Activated T-cell treated with anti-CD3 and anti-CD28 coated beads for 24 hours (primary cell): ENCODE measurements at places on chromosomes 7 and 10.

DNA sequence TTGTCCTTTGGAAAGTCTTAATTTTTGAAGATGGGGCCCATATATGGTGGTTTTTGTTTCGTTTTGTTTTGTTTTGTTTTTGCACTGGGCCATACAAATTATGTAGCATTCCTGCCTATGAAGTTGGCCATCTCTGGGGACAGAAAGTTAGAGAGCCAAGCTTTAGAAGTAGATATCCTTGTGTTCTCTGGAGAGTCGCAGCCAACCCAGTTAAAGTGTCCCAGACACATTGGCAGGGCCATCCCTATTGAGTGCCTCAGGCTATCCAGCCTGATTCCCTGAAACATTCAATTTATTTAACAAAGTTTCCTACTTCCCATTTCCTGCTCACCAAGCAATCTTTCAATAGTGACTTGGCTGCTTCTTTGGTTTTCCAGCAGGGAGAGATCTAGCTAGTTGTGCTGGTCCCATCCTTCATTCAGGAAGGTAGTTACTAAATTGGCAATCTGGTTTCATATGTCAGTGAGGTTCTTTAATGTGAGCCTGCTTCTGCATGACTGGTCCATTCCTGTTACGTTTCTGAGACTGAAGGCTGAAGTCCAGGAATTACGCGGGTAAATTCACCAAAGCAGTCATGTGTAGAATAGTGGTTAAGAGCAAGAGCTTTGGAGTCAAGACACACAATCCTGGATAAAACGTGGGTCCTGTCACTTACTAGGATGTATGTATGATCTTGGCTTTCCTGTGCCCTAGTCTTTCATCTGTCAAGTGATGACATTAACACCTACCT is 49.3 kb upstream of the HBP1 start:
- DNase-seq = no peak

- no peak for DNase-seq
Measured at GRCh38 chr7:77284616-77285015, 85.0 kb upstream of the FGL2 start.

- DNase-seq = no peak
Measured at GRCh38 chr10:100359529-100360150, 12.6 kb downstream of the SCD start.

GRCh38 chr10:60731134-60731885 is 47.0 kb upstream of the CDK1 start:
- no peak for DNase-seq

GRCh38 chr10:102280397-102281101 is 35.2 kb downstream of the GBF1 start:
- DNase-seq = no peak

- DNase-seq = peak; percentile 39
Measured at GRCh38 chr10:26890956-26891355, 30.2 kb upstream of the ABI1 start.

DNA sequence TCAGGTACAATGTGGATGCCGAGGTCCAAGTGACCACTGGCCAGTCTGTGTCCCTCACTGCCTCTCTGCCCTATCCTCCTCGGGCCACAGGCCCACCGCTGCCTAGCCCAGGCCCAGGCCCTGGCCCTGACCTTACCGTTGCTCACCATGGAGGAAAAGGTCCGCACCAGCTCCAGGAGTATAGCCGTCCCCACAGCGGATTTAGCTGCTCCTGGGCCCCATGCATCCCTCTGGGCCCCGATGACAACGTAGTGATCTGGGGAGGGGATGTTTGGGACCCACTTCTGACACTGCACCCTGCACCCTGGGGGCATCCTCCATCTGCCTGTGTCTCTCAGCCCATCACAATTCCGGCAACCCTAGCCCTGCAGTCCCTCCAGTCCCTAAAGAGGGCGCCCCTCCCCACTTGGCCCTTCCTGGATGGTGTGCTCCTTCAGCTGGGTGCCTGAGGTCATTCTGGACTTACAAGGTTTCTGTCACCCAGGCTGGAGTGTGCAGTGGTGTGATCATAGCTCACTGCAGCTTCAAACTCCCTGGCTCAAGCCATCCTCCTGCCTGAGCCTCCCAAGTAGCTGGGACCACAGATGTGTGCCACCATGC is 12.1 kb downstream of the TFR2 start:
- DNase-seq = no peak

GRCh38 chr10:114131094-114131493 is 42.9 kb downstream of the CCDC186 start:
- no peak for DNase-seq

DNA sequence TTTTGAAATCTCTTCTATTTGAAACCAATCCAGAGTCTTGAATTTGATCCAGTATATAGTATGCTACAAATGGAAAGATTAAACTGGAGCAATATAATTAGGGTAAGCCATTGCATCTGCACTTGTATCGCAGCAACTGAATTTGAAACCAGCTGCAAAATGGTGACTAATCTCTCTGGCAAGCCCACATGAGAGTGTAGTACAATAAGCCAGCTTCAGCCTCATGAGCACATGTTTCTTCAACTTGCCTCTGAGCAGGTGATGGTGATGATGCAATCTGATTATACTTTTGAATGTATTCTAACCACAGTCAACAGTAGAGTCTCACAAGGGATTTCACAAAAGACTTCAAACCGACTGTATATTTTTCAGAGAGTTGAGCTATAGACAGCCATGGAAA is 829 bp upstream of the RPA3 start:
- DNase-seq = peak; percentile 43

- no peak for DNase-seq
Measured at GRCh38 chr7:69076566-69076965, 521.7 kb upstream of the AUTS2 start.

DNA sequence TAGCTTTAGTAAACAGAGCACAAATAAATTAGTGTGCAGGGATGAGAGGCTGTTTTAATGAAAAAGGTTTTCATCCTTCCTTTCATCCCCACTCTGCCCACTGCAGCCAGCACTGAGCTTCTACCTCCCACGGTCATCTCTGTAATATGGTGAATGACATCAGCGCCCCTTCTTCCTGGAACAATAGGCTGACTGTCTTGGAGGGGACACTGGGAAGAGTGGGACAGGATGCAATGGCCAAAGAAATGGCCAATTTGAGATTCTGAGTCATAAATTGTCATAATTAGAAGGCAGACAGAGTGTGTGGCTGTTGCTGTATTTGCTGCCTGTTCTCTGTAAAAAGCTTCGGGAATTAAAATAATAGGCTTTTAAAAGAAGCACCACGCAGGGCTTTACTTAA is 126.7 kb upstream of the CALN1 start:
- no peak for DNase-seq

GRCh38 chr10:100985336-100985735 is 2.0 kb downstream of the MRPL43 start:
- DNase-seq = no peak

- no peak for DNase-seq
Measured at GRCh38 chr10:128031216-128031615, 95.0 kb downstream of the MKI67 start.

GRCh38 chr7:77353407-77353721 is 62.8 kb downstream of the GSAP start:
- DNase-seq = no peak

DNA sequence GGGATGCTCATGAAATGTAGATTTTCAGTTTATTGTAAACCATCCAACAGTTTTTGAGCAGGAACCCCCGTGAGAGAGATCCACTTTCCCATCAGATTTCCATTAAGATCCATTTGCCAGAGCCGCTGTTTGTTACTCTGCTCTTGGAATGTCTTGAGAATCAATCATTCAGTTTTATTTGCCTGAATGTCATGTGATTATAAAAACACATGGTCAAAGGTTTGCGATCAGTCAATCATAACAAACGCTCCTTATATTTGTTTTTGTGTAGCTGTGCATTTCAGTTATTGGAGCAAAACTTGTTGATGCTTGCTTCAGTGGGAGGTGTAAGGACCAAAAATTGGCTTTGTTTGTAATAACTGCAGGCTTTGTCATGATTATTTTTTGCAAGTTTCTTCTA is 155.8 kb upstream of the RHOBTB1 start:
- DNase-seq = no peak

- no peak for DNase-seq
Measured at GRCh38 chr7:139893999-139894398, 64.9 kb downstream of the TBXAS1 start.

GRCh38 chr10:32333849-32334248 is 13.1 kb downstream of the EPC1 start:
- DNase-seq = no peak

DNA sequence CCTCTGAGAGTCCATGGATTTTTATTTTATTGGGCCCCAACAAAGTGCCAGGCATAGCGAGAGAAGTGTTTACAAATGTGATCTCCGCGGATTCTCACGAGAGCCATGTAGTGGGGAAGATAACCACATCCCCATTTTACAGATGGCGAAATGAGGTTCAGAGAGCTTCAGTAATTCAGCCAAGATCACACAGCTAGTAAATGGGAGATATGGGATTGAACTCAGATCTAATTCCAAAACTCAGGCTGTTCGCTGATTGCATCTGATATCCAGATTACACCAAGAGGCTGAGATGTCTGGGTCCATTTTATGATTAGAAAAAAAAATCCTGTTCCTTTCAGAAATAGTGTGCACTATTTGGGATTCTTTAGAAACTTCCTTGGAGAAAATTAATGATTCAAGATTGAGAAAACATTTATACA is 1.3 kb downstream of the FAS start:
- no peak for DNase-seq

DNA sequence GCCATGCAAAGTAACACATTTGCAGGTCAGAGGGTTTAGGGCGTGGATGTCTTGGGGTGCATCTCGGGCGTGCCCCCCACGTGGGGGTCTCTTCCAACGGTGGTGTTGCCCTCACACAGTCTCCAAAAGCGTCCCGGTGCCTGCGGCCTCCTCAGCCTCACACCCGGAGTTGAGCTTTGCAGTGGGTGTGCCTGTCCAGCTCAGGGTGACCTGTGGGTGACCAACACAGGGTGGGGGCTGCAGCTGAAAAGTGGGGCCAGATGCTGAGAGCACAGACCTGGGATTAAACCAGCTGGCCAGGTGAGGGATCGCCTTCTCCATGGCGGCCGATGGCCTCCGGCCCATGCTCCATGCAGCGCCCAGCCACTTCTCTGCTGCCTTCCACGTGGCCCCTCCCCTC is 63.1 kb downstream of the PWWP2B start:
- no peak for DNase-seq

- no peak for DNase-seq
Measured at GRCh38 chr10:691216-691615, 1.7 kb upstream of the DIP2C start.

DNA sequence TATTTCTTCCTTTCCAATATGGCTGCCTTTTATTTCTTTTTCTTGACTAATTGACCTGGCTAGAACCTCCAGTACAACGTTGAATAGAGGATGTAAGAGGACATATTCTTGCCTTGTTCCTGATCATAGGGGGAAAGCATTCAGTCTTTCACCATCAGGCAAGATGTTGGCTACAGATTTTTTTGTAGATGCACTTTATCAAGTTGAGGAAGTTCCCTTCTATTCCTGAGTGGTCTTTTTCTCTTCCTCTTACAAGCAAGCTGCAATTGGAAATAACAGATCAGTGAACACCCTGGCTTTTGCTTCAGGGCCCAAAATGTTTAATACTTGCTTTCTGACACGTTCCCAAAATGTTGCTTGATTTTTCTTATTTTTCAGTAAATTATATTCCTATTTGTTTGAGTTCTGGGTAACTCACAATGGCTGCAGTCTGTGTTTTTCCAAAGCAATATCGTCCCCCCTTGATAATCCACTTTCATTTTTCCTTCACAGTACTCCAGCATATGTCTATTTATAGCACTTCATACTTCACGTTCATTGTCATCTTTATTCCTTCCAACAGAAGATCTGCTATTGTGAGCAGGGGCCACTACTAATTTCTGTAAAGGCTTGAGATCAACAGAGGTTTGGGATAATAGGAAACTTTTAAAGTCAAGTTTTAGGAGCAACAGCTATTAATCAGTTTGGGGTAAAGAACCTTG is 11.7 kb downstream of the CPEB3 start:
- DNase-seq = no peak

- DNase-seq = no peak
Measured at GRCh38 chr10:17747883-17748550, 4.0 kb upstream of the TMEM236 start.

DNA sequence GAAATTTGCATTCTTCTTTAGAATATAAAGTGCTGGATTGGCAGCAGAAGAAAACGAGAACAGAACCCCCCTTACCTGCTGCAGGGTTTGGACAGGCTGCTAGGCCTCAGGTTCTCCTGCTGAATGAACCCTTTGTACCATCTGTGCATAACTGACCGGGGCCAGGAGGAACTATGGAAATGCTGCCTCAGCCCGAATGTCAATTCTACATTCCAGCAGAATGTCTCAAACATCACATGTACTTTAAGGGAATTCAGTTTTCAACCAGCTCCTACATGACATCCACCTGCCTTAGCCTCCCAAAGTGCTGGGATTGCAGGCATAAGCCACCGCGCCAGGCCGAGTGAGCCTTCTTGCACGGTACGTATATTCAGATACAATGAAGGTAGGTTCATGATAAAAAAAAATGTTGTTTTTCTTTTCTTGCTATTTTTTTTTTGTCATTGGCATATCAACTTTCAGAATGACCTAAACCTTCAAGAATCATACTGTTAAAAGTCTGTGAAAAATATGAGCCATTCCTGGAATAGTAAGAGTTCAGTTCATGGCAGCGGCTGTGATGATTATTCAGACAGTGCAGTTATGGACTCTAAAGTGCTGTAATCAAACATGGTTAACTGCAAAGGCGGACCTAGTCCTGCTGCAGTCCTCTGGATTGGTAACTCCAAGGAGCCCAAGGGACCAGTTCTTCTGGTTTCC is 84.4 kb upstream of the TNS3 start:
- DNase-seq = no peak

DNA sequence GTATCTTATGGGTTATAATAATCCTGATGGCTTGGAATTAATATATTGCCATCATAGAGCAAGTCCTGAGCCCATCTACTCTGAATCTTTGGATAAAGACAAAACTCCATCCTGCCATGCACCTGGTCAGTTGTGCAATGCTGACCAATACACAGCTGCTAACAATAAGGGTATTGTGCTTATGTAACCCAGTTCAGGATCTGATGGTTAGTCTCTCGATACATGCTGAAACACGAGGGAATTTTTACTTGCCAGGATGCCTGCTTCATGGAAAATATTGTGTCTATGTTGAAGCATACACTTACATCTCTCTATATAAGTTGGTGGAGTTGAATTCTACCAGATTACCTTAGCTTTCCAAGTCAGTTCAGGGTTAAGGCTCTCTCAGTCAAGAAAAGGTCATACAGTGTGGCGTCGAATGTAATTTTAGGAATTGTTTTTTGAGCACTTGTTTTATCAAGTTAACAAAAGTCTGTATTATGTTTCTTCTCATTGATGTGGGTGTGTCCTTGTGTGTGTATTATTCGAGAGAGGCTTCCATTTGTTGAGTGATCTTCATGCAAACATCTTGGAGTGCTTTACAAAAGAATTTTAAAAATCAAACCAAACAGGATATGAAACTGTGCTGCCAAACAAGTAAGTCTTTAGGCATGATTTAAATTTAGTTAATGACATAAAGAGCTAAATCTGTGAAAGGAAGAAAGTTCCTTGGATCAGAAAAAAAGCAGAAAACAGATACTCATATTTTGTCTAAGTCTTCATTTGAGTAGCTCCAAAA is 449.1 kb downstream of the SUGCT start:
- DNase-seq = no peak

GRCh38 chr7:40700653-40701421 is 566.0 kb downstream of the SUGCT start:
- DNase-seq = no peak
